ENCODE measurements at places on chromosomes 2 and 18.
A peak's percentile ranks its signal among the peaks of the same experiment; 100 is the strongest.

DNA sequence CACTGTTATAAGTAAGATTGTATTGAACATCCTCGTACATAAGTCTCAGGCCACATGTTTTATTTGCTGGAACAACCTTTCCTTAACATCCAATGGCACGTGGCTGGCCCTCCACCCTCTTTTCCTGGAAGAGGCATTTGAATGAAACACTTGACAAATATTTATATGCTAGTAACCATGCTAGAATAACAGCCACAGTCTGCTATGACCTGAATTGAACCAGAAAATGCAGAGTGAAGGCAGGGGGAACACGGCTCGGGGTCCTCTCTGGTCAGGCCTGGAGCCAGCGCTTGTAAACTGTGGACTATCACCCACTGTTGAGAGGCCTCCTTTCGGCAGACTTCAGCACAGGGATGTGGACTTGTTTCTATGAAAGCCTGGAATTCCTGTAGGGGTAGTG lies 198.2 kb upstream of the COPS8 start:
- H3K27ac ChIP-seq: no peak overlapping the region
- H3K4me1 ChIP-seq: no peaks in the 10 kb centered on the region

GRCh38 chr2:37906131-37906530 lies 19.0 kb upstream of the RMDN2 start:
- no peaks in the 10 kb centered on the region for H3K4me1 ChIP-seq
- no peak for DNase-seq
- H3K4me3 ChIP-seq: no peak overlapping the region
- no peak overlapping the region for H3K27ac ChIP-seq
- H3K27me3 ChIP-seq: no peaks in the 10 kb centered on the region

DNA sequence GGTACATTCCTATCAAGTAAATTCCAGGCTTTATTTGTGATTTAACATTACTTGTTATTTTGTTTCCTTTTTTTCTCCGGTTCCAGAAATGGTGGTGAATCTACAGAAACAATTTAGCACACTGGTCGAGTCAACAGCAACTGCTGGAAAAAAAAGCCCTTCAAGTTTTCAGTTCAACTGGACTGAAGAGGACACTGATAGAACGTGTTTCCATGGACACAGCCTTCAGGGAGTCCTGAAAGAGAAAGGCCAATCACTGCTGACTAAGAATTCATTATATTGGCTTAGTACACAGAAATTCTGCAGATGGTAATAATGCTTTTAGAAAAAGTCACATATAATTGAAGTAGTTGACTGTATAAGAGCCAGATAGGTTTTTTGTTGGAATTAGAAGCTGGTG lies 32.0 kb upstream of the GRHL1 start:
- H3K4me3 ChIP-seq: no peak overlapping the region
- no peaks in the 10 kb centered on the region for H3K27me3 ChIP-seq
- DNase-seq: no peak
- peaks cover 5% of the 10 kb centered on the region for H3K4me1 ChIP-seq
- peaks cover 18% of the 10 kb centered on the region for H3K36me3 ChIP-seq
- H3K27ac ChIP-seq: no peak overlapping the region

- DNase-seq: no peak
- peaks cover 27% of the 10 kb centered on the region for H3K4me1 ChIP-seq
These were observed 123.3 kb downstream of the CTIF start for GRCh38 chr18:48662011-48662661.

DNA sequence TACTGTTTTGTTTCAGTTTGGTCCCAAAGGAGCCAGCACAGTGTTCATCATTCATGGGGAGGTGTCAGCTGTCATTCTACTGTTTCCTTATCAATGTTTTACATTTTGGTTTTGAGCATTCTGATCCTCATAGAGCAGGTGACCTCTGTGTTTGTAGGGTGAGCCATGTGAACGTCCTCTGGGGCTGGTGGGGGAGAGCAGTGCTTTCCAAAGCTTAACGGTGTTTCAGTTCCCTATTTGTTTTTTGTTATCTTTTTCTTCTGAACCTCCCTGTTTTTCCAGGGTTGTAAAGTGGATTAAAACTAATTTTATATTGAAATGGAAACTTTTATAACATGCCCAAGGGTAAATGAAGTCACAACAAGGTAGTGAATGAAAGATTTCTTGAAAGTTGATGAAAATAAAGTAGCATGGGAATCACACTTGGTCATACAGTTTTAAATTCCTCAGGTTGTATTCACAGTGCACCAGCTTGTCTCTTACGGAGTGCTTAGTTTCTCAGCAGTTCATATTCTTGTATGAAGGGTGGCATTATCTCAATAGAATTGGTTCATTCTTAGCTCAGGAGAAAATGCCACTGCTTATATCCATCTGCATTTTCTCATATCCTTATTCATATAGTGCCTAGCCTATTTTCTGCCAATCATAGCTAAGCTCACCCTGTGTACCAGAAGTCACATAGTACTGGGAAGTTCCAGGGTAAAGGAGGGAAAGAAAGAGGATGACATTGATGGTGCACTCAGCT lies 54.5 kb downstream of the MAP4K4 start:
- no peak for DNase-seq
- H3K36me3 ChIP-seq: no peaks in the 10 kb centered on the region
- no peak overlapping the region for H3K27ac ChIP-seq

- H3K27me3 ChIP-seq: no peaks in the 10 kb centered on the region
- peak; percentile 12 for DNase-seq
- peak overlapping the region; percentile 47 for H3K27ac ChIP-seq
These were observed 46.9 kb downstream of the DNMT3A start for GRCh38 chr2:25294573-25295462.

DNA sequence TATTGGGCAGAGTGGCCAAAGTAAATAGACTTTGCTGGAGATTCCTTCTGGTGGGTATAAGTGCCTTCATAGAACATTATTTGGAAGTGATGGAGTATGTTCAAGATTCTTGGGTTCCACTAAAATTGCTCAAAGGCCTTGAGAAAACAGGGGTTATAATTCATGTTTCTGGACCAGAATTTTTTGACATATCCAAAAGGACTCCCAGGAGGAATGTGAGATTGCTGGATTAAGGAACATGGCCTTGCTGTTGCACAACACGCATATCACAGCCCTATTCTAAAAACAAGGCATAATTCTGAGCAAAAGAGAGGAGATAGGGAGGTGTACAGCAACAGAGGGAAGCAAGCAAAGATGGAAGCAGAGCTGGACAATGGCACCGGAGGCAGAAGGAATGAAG lies 111.7 kb upstream of the TNP1 start:
- no peaks in the 10 kb centered on the region for H3K4me1 ChIP-seq
- no peak for DNase-seq
- H3K27me3 ChIP-seq: peaks cover 52% of the 10 kb centered on the region
- H3K36me3 ChIP-seq: no peaks in the 10 kb centered on the region

DNA sequence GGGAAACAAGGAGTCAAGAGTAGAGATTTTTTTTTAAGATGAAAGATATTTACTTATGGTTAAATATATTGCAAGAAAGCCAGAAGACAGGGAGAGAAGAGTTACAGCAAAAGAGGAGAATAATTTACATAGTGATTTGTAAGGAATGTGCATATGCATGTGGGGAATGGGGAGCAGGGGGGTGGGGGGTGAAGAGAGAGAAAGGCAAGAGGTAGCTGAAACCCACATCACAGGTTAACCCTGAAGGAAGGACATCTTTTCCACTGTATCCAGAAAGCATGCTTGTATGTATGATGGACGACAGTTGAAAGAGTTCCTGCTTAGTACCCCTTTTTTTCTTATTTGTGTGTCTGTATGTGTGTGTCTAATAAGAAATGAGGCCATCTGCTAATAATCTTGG lies 371.9 kb downstream of the RAD51AP2 start:
- H3K27me3 ChIP-seq: peaks cover 14% of the 10 kb centered on the region
- H3K4me3 ChIP-seq: no peak overlapping the region
- no peaks in the 10 kb centered on the region for H3K4me1 ChIP-seq

GRCh38 chr2:234403074-234403473 lies 93.8 kb downstream of the ARL4C start:
- no peaks in the 10 kb centered on the region for H3K4me1 ChIP-seq
- no peaks in the 10 kb centered on the region for H3K36me3 ChIP-seq
- H3K4me3 ChIP-seq: no peak overlapping the region
- no peak overlapping the region for H3K27ac ChIP-seq
- DNase-seq: no peak

DNA sequence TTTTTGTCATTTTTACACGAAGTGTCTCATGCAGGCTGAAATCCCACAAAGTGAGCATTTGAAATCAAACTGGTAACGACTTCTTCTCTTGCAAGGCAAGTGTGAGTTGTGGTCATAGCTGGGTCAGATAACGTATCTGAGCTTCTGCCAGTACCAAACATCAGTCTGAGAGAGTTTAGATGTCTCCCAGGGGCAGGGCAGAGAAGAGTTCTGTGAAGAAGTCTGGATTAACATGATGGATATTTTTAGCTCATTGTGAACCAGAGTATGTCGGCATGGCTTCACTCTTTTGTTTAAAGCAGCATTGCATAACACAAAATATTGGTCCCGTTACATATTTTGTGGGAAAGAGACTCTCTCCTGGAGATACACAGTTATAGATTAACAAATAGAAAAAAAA lies 655.5 kb upstream of the KLHL29 start:
- no peak overlapping the region for H3K27ac ChIP-seq
- no peaks in the 10 kb centered on the region for H3K4me1 ChIP-seq
- H3K36me3 ChIP-seq: no peaks in the 10 kb centered on the region
- no peaks in the 10 kb centered on the region for H3K27me3 ChIP-seq
- no peak overlapping the region for H3K4me3 ChIP-seq

DNA sequence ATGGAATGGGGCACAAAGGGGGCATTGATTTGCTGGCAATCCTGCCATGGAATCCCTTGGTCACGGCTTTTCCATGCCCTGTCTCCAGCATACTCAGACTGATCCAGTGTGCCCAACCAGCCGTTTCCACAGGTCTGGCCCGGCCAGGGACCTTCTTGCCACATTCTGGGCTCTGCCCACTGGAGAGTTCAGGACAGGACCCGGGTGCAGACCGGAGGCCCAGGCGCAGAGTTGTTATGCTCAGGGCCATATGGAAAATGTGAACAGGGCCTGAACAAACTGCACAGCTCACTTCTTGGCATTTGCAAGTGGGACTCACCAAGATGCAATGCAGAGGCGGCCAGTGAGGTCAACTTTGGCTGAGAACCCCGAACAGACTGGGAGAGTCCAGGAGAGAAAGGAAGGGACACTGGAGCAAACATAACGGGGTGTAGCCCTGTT lies 15.6 kb upstream of the ASAP2 start:
- no peak overlapping the region for H3K4me3 ChIP-seq
- H3K27ac ChIP-seq: no peak overlapping the region
- H3K36me3 ChIP-seq: no peaks in the 10 kb centered on the region

DNA sequence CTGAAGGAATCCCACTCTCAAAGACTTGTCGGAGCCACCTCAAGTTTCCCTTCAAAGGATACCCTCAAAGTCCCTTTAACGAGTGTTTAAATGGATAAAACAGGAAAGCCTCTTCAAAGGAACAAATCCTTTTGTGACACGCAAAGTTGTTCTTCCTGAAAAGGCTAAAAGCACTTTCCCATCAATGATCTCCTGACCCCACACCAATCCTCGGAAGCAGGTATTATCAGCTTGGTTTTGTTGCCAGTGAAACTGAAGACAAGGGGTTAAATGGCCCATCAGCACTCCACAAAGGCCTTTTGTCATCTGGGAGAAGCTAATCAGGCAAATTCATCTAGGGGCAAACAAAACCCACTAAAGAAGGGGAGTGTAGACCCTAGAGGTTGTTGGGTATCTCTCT lies 418.0 kb upstream of the ID2 start:
- H3K27ac ChIP-seq: no peak overlapping the region
- H3K27me3 ChIP-seq: no peaks in the 10 kb centered on the region
- no peak overlapping the region for H3K4me3 ChIP-seq
- DNase-seq: no peak
- H3K36me3 ChIP-seq: no peaks in the 10 kb centered on the region
- peaks cover 8% of the 10 kb centered on the region for H3K4me1 ChIP-seq

GRCh38 chr2:136118819-136119716 lies 1.1 kb upstream of the CXCR4 start:
- H3K27ac ChIP-seq: no peak overlapping the region
- H3K27me3 ChIP-seq: peaks cover 56% of the 10 kb centered on the region
- no peak for DNase-seq
- H3K36me3 ChIP-seq: no peaks in the 10 kb centered on the region

- DNase-seq: no peak
- H3K27me3 ChIP-seq: no peaks in the 10 kb centered on the region
- H3K27ac ChIP-seq: no peak overlapping the region
- H3K4me3 ChIP-seq: no peak overlapping the region
These were observed 32.9 kb downstream of the ACSL3 start for GRCh38 chr2:222893716-222894115.

DNA sequence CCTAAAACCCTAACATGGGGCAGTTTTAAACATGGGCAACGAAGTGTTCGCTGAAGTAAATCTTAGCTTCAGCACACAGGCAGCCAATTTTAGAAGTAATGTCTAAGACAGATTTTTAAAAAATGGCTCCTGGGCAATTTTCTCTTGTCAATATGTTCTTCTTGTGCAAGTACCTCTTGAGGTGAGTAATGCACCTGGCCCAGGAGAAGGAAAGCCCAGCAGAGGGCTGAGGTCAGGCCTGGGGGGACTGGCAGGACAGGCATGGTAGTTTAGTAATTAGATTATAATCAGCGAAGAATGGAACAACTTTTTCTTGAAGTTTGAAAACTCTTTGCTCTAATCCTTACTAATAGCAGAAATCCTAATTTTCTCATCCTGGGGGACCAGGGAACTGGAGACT lies 77.6 kb downstream of the SPRED2 start:
- H3K36me3 ChIP-seq: no peaks in the 10 kb centered on the region
- peaks cover 56% of the 10 kb centered on the region for H3K4me1 ChIP-seq
- DNase-seq: no peak
- H3K27ac ChIP-seq: no peak overlapping the region

- DNase-seq: no peak
- no peaks in the 10 kb centered on the region for H3K27me3 ChIP-seq
- H3K36me3 ChIP-seq: no peaks in the 10 kb centered on the region
- no peak overlapping the region for H3K27ac ChIP-seq
- H3K4me3 ChIP-seq: no peak overlapping the region
These were observed 61.1 kb upstream of the ID2 start for GRCh38 chr2:8620611-8621382.

GRCh38 chr2:239251971-239252370 lies 148.8 kb downstream of the HDAC4 start:
- no peak overlapping the region for H3K4me3 ChIP-seq
- H3K36me3 ChIP-seq: no peaks in the 10 kb centered on the region
- H3K4me1 ChIP-seq: peaks cover 59% of the 10 kb centered on the region
- no peak overlapping the region for H3K27ac ChIP-seq

DNA sequence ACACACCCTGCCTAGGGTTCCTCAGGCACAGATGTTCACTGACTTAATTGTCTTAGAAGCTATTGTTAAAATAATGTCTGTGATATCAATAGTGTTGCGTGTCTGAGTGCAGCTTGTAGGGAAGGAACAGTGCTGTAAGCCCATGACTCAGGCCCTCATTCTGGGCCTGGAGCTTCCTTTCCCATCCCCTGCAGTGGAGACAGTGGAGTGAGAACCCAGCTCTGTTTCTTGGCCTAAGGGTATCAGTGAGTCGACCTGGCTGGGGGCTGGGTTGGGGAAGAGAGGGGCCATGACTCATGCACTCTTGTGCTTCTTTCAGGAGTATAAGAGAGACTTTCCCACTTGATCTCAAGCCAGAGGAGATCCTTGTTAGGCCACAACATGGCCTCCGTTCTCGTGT lies 106.8 kb downstream of the HRH4 start:
- H3K4me1 ChIP-seq: no peaks in the 10 kb centered on the region
- no peaks in the 10 kb centered on the region for H3K36me3 ChIP-seq
- no peaks in the 10 kb centered on the region for H3K27me3 ChIP-seq
- no peak overlapping the region for H3K4me3 ChIP-seq
- no peak overlapping the region for H3K27ac ChIP-seq

- H3K4me1 ChIP-seq: no peaks in the 10 kb centered on the region
- H3K4me3 ChIP-seq: no peak overlapping the region
- no peak overlapping the region for H3K27ac ChIP-seq
These were observed 49.4 kb downstream of the AGAP1 start for GRCh38 chr2:235543128-235543750.

- H3K4me3 ChIP-seq: peak overlapping the region; percentile 55
- H3K36me3 ChIP-seq: no peaks in the 10 kb centered on the region
- H3K4me1 ChIP-seq: no peaks in the 10 kb centered on the region
- DNase-seq: peak; percentile 77
These were observed 1375.4 kb upstream of the CELF4 start for GRCh38 chr18:38940863-38941531.
